CD4-positive, alpha-beta T cell treated with Interleukin-21 for 1 hour (primary cell): ENCODE measurements at places on chromosomes 5 and 9.

- DNase-seq: no peak
Measured at GRCh38 chr5:40165106-40165788, 514.5 kb upstream of the PTGER4 start.

DNA sequence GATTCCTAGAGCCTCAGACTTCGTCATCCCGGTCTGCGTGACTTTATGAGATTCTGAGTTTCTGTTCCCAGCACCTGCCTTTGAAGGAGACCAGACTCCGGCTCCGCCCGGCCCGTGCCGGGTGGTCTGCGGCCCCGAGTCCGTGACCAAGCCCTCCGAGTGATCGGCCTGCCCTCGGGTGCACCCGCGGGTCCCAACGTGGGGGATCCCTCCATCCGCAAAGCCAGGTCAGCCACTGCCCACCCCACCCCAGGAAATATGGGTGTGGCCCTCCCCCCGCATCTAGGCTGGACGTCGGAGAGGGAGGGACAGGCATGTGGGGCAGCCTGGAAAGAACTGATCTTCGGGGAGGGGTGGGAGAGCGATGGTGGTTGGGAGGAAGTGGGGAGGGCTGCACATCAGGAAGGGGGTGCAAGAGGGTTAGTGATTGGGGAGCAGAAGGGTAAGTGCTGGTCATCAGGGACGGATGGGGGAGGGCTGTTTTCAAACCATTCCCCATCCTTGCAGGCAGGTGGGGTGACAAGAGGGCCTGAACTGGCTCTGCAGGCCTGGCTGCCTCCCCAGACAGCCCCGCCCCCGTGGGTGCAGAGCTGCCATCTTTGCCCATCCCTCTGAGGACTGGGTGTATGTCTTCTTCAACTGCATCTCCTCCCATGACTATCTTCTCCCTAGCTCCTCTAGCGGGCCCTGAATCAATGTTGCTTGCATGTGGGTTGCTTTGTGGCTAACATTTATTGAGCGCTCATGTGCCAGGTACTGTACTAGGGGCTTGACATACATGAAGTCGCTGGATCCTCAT is 747 bp downstream of the LRSAM1 start:
- DNase-seq: peak; percentile 54

DNA sequence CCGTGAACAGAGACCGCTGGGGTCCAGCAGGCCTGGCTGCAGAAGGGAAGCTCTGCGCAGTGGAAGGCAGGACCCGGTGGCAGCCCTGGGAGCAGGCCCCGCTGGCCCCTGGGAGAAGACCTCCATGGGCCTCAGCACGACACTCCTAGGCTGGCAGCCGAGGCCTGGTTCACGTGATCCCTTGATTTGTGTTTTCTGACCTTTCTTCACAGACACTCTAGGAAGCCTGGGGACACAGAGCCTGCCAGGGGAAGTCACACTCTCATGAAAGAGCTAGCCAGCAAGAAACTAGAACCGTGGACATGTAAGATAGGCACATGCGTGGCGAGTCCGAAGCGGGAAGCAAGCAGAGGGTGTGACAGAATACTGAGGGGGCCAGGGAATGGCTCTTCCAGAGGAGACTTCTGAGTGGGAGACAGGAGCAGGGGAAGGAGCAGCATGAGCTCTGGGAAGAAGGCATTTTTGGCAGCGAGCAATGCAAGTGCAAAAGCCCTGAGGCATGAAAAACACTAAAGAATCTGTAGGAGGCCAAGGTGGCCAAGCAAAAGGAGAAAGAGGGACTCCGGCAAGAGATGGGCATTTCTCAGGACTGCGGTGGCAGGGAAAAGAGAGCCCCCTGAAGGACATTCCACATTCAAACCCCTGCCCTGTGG is 26.6 kb upstream of the IL17B start:
- DNase-seq: no peak

GRCh38 chr5:151523335-151523734 is 67.8 kb downstream of the FAT2 start:
- DNase-seq: peak; percentile 42

GRCh38 chr5:134370871-134371833 is at the start of gene UBE2B:
Gene UBE2B (plus strand): TSS chr5:134371569. CDS start chr5:134371596, 27 bp downstream.
- peak; percentile 98 for DNase-seq

- DNase-seq: peak; percentile 22
Measured at GRCh38 chr5:157543825-157544622, 31.6 kb downstream of the ADAM19 start.

- no peak for DNase-seq
Measured at GRCh38 chr9:84949258-84949657, 279.7 kb downstream of the NTRK2 start.

GRCh38 chr9:124886866-124887492 is 25.0 kb downstream of the ARPC5L start:
- DNase-seq: no peak

DNA sequence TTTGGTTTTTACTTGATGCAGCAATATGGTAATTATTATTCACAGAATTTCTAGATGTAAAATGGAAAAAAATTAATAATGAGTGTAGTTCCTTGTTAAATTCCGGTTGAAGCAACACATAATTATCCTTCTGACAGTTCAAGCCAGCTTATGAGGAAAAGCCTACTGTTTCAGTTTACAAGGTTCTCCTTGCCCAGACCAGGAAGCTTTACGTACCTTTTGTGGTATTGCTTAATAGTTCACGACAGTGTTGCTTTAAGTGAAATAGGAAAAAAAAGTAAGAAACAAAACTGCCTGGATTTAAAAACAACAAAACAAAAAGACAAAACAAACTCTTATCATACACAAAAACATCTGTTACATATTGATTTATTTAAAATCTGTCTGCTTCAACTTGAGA is 547.3 kb upstream of the C9orf72 start:
- DNase-seq: no peak

GRCh38 chr9:133277467-133277866 is 2.5 kb upstream of the ABO start:
- no peak for DNase-seq

DNA sequence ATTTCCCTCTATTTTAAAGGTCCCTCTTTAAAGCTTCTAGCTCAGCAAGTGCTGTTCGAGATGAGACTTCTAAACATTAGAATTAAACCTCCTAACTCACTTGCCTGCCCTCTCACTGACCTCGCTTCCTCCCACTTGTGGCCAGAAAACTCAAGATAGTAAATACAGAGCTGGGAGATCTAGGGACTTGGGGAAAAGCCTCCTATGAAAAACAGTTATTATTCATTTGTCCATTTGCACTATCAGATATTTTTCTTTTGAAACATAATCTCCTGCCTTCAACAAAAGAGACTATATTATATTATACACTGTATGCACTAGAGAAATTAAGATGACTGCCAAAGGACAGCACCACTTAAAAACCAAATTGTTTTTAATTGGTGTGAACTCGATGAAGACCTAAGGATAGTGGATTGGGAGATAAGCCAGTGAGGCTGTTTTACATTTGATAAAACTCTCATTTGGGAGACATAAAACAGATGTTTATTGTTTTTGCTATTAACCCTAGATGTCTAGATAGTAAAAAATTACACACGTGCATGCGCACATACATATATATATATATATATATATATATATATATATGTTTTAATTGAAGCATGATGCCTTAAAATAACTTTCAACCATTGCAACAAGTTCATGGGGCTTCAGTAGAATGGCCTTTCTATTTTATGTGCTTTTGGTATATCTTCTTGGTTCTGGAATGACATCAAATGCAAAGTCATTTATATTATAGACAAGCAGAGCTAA is 229.4 kb downstream of the ADAMTSL1 start:
- DNase-seq: no peak

- no peak for DNase-seq
Measured at GRCh38 chr9:13675638-13676000, 396.1 kb upstream of the MPDZ start.

DNA sequence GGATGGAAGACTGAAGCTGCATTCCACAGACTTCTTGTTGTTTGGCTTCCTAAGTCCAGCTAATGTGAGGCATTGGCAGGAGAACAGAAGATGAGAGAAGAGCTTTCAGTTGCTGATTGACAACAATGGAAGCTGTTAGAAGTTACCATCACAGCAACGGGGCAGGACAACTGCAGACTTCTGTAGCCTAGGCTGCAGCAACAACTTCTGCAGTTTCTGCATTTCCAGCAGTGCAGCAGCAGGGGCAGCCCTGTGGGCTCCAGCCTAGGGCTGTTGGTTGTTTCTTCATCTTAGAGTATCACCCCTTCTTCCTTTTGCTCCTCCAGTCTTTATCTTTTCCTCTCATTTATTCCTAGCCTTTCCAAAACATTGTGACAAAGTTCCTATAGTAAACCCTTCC is 528.8 kb upstream of the PTGER4 start:
- no peak for DNase-seq

DNA sequence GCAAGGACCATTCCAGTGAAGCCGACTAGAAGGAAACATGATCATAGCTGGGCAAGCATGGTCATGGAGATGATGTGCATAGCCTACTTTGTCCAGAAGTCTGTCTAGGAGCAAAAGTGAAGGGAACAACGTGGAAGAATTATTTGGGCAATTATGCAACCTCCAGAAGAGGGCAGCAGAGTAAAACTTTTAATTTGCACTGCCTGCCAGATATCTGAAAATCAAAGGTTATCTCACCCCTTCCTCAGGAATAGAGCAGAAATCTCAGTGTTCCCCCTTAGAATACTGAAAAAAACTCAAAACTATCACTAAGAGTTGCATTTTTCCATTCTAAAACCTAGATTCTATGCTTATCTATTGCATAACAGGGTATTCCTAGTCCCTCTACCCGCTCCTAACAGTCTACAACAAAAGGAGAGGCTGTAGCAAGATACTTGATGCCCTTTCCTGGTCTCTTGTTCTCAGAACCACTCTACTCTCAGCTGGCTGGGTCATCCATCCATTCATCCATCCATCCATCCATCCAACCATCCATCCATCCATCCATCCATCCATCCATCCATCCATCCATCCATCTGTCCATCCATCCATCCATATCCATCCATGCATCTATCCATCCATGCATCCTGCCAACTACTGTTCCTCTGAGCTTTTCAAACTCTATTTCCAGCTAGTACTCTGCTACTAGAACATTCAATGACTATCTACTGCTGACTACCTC is 8.4 kb upstream of the SETD9 start:
- peak; percentile 65 for DNase-seq

DNA sequence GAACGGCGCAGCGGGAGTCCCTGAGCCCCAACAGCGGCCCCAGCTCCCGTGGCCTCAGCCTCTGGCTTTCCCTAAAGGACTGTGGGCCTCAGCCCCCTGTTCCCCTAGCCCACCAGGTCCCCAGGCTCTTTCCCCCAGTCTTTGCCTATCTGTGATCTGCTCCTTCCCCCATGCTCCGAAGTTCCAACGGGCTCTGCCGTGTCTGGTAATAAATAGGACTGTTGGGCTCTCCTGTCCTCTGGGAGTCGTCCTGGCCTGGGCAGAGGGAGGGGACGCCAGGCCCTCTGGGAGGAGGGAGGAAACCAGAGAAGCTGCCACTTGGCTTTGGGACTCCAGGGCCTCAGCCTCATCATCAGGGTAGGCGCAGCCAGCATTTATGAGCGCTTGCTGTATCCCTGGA is 28.1 kb downstream of the ADGRD2 start:
- no peak for DNase-seq

- DNase-seq: no peak
Measured at GRCh38 chr9:92295827-92296258, 2.3 kb upstream of the IARS1 start.

GRCh38 chr9:107881626-107882300 is 392.2 kb upstream of the KLF4 start:
- no peak for DNase-seq

DNA sequence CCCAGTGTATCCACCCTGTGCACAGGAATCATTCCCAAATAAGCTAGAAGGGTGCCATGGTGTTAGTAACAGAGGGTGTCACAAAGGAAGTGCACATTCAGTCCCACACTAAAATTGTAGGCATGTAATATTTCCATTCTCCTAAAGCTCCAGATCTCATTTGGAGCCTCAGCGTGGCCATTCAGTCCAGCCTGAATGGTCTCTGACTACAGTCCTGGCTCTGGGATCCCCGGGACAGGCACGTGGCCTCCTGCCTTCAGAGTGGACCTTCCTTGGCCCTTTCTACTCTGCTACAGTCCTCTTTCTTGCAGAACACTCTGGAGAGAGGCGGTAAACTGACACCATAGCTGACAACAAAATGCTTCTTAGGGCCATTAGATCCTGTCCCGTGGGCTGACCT is 243.9 kb downstream of the IRX2 start:
- no peak for DNase-seq

DNA sequence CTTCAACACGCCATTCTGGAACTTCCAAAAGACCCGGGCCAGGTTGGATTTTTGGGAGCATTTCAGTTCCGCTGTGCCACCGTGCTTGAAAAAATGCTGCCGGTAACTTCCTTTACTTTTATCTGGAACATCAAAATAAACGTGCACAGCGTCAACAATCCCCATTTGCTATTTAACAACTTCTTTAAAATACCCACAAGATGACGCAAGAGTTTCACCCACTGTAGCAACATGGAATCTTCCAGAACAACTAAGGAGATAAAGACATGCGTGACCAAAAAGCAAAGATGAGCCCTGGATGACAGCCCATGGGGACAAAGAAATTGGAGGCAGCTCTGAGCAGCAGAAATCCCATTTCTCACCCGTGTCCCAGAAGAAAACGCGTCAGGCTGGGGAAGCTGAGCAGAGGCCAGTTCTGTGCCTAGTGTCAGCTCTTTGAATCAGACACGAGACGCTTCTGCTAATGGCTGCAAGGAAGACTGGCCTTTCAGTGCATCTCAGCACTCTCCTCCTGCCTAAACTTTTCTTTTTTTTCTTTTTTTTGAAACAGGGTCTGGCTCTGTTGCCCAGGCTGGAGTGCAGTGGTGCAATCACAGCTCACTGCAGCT is 61.3 kb downstream of the SECISBP2 start:
- DNase-seq: no peak

- no peak for DNase-seq
Measured at GRCh38 chr9:13575558-13575957, 296.1 kb upstream of the MPDZ start.

DNA sequence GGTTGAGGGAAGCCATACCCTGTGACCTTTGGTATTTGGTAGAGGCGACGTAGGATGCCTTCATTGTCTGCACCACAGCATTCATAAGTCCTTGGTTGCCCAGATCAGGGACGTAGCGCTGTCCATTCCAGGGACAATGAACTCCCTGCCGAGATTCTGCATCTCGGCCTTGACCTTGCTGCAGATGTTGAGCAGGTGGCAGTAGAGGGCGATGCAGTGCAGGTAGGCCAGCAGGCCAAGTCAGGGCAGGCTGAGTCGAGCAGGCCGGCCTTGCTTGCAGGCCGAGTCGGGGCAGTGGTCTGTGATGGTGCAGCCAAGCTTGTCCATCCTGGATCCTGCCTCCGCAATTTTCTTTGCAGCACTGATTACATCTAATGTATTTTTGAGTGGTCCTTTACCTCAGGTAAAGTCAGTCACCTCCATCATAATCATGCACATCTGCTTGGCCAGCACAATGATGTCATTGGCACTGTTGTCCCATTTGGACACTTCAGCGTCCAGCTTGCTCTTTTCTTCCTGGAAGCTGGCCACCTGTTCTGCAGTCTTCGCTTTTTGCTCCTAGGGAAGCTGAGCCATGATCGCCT is 93.4 kb upstream of the CCDC112 start:
- DNase-seq: no peak

DNA sequence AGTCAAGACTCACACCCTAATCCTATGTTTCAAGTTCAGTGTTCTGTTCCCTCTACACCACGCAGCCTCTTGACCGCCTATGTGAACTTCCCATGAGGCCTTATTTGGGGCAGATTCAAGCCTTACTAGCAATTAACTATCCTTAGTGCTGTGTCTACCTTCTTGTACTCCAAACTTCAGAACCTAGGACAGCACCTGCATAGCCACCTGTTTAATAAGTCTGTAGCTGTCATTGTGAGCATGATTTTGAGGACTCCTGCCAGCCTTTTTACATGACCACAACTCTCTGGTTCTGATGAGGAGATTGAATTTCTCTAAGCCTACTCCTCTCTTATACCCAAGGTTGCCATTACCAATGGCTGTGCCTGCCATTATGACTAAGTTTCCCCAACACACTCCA is 50.8 kb upstream of the PCSK1 start:
- peak; percentile 2 for DNase-seq
